ENCODE measurements at places on chromosomes 6 and 20.

- DNase-seq = peak; percentile 46
Measured at GRCh38 chr6:114304304-114304887, 38.4 kb downstream of the HS3ST5 start.

DNA sequence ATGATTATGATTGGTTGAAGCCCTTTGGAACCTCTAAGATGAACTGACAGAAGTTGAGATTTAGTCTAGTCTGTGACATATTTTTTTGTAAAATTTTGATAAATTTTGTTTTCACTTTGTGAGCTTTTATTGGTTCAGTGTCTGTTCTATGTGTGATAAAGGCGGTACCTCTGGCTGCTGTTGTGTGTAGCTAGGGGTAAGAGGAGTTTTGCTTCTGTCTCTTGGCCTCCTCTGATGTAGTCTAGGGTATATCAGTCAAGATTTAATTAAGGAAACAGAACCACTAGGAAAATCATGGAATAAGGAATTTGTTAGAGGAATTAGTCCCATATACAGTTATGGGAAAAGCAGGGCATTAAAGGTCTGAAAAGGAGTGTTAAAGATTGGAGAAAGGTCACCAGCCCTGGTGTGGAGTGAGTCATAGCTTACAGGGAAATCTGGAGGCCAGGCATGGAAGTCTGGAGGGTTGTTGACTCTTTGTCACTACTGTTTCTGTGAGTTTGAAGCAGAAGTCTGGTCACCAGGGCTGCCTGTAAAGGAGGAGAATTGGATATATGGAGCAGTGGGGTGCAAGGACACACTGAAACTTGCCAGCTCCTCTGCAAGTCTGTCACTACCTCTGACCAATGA is 28.5 kb downstream of the CDC5L start:
- no peak for DNase-seq

DNA sequence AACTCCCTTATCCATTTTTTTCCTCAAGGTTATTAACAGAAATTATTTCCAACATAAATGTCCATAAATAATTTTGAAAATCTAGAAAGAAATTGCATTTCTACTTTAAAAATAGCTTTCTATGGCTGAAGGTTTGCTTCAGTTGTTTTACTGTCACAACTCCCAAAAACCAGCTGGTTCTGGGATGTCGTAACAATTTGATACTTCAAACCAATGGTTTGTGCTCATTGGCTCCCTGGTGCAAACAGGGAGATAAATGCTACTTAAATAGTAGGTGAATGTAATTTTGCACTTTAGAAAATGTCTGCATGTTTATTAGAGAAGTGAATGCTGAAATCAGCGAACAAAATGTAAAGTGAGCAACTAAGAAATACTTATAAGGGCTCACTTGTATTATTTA is 31.1 kb downstream of the LAMA2 start:
- no peak for DNase-seq

- DNase-seq = no peak
Measured at GRCh38 chr6:141202626-141203025, 930.1 kb upstream of the GJE1 start.

- no peak for DNase-seq
Measured at GRCh38 chr6:42264162-42264851, 46.6 kb upstream of the MRPS10 start.

DNA sequence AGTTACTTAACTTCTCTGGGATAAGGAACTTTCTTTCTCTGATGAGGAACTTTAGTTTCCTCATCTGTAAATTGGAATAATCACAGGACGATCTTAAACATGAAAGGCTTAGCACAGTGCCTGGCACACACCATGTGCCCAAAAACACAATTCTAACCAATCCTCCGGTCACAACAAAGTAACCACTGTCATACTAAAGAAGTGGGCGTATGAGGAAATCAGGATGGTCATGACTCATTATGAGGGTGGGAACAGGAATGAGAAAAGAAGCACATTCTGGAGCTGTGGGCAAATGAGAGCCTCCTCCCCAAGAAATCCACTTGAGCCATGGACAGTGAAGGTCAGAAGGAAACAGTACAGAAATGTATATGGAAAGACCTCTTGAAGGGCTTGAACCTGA is 82.9 kb downstream of the LRFN2 start:
- no peak for DNase-seq

GRCh38 chr20:63599396-63600050 is 25.5 kb upstream of the HELZ2 start:
- no peak for DNase-seq

DNA sequence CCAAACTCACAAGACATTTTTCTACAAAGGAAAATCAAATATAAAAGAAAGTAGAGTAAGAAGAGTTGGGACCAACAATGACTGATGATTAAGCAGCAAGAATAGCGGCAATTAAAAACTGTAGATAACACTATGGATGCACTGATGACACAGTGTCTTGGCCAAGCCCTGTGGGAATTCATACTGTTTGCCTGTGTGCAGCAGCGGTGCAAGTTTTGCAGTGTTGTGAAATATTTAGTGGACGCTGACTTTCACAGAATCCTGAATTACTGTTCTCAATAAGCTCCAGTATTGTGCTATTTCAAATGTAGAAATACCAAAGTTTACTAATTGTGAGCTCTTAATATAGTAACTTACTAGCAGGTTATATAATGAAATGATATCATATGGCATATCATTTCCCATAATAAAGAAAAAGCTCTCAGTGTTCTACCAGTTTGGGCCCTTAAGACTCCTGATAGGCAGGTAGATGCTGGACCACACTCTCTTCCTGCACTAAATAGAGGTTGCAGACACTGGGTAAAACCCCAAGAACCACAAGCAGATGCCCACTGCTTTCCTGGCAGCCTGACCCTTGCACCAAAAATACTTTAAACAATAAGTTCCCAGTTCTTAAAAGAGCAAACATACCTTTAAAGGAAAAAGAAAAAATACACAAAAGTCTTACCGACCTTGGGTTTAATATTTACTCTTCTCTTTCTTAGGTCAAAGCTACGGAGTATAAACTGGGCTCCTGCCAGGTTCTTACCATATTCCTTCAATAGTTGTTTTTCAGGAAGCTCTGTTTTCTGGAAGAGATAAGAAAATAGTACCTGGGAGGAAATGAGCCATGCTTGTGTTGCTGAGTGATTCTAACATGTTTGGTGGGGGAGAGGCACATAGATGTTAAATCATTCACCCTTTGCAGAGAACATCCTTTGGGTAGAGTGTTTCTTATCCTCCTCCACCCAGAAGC is 41.6 kb downstream of the ANKEF1 start:
- DNase-seq = no peak

- peak; percentile 49 for DNase-seq
Measured at GRCh38 chr6:25942561-25943147, 12.2 kb upstream of the SLC17A2 start.

DNA sequence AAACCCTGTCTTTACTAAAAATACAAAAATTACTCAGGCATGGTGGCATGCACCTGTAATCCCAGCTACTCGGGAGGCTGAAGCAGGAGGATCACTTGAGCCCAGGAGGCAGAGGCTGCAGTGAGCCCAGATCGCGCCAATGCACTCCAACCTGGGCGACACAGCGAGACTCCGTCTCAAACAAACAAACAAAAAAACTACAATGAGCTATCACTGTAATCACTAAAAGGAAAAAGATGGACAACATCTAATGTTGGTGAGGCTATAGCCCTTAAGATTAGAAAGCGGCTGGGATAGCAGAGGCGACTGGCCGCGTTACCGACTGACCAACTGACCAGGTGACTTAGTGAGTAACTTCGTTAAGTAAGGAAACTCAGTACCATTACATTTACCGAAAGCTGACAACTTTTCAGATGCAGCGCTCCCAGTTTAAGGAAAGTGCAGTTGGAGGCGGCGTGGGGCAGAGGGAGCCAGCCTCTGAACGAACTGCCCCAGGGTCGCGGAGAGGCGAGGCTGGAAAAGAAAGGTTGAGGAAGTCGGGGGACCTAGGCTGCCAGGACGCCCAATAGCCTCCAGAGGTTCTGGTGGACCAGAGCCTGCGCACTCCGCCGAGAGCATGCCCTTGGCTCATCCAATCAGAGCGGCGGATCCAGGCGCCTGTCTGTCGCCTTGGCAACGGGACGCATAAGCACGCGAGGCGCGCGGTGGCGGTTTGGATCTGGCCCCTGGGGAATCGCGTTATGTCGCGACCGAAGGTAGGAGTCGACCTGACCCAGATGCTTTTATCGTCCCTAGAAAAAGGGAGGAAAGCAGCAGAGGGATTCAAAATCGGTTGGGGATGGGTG is 8.9 kb downstream of the TTLL9 start:
- DNase-seq = peak; percentile 82

GRCh38 chr6:140957386-140957785 is 1175.3 kb upstream of the GJE1 start:
- no peak for DNase-seq

DNA sequence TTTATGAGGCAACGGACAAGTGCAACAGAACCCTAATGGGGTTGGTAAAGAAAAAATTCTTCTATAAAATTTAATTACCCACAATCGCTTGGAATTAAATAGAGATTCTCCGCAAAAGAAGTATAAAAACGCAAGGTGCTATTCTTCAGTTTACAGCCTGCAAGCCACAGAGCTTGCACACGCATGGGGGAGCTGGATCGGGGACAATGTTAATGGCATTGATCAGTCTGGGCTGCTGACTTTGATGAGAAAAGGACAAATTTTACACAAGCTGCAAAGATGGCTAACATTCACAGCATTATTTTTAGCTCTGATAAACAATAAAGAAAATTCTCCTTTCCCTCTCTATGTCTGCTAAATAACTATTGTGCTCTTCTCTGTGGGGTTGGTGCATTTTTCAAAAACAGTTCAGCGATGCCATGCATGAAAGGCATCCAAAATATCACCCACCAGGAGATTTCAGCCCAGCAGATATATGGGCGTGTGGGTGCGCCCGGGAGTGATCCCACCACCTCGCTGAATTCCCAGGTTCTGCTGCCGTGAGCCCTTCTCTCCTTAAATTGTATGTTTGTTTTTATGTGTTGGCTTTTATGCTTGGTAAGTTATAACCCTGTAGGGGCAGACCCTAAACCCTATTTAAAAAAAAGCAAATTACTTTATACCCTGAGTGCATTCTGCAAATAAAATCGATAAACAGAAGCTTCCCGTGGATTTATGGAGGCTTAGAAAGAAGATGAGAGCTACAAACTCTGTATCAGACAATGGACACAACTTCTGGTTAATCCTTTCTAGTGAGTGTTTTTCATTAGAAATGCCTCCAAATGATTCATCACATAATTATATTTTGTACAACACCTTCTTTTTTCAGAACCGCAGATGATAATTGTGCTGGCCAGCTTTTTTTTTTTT is 55.6 kb downstream of the NOX3 start:
- DNase-seq = no peak

DNA sequence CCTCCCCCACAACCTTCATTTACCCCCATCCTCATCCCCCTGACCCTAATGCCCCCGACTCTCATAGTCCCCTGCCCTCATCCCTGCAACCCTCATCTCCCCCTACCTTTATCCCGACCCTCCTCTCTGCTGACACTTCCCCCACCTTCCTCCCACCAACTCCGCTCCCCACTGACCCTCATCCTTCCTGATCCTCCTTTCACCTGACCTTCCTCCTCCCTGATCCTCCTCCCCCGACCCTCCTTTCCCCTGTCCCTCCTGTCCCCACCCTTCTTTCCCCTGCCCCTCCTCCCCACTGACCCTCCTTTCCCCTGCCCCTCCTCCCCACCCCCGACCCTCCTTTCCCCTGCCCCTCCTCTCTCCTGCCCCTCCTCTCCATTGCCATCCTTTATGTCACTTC is 7.1 kb downstream of the TREML2 start:
- no peak for DNase-seq

DNA sequence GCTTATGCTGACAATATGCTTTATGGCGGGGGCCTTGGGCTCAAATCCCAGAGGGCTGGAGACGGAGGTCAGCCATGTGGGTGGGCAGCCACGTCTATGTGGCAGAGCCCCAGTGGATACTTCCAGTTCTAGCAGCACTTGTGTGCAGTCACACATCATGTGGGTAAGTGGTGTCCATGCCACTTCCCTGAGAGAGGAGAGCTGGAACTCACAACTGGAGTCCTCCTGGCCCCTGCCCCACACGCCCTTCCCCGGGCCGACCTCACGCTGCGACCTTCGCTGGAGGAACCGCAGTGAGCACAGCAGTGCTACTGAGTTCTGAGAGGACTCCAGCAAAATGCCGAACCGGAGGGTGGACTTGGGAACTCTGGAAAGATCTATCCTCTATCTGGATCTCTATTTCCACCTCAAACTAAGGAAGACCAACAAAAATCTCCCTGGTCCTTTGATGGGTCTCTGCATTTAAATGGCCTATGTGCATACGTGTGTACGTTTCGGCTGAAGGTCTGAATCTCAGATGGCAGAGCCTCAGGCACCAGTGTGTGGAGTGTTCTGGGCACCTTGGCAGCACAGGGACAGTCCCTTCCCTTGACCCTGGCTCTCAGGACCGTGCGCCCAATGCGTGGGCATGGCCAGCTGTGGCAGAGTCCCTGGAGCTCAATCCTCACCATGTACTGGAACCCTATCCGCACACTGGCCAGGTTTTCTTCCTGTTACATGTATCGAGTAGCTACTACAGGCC is 55.4 kb downstream of the GNAS-AS1 start:
- DNase-seq = no peak

- DNase-seq = peak; percentile 66
Measured at GRCh38 chr6:33850869-33851541, 47.2 kb upstream of the MLN start.

- DNase-seq = no peak
Measured at GRCh38 chr6:155765275-155766194, 309.9 kb upstream of the NOX3 start.

GRCh38 chr6:148021165-148021564 is 321.5 kb upstream of the SASH1 start:
- DNase-seq = no peak

- no peak for DNase-seq
Measured at GRCh38 chr6:95545226-95545625, 32.1 kb upstream of the MANEA start.

DNA sequence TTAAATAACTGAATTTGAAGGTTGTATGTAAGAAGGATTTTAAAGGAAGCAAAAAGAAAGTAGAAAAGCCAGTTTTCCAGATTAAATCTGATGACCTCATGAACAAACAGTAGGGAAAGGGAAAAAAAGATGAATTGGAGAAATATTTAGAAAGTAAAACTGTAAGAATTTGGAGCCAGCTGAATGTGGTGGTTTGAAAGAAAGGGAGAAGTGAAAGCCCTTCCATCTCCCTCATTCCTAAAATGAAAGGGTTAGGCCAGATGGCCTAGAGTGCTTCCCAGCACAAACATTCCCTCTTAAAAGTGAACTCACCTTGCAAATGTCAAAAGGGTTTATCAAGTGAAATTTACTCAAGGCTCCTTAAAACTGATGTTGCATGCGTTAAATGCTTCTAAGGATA is 139.3 kb upstream of the COL21A1 start:
- no peak for DNase-seq

DNA sequence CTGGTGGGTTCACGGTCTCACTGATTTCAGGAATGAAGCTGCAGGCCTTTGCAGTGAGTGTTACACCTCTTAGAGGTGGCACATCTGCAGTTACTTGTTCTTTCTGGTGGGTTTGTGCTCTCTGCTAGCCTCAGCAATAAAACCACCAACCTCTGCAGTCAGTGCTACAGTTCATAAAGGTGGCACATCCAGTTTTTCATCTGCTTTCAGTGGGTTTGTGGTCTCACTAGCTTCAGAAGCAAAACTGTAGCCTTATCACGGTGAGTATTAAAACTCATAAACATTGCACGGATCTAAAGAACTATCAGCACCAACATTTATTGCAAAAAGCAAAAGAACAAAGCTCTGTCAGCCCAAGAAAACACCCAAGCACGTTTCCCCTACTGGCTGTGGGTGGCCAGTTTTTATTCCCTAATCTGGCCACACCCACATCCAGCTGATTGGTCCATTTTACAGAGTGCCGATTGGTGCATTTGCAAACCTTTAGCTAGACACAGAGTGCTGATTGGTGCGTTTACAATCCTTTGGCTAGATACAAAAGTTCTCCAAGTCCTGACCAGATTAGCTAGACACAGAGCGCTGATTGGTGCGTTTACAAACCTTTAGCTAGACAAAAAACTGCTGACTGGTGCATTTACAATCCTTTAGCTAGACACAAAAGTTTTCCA is 3.4 kb upstream of the TMEM14C start:
- DNase-seq = no peak

Data from NCI-H1694 treated with DMSO at 0.1 percent for 48 hours (cell line).